ENCODE measurements at places on chromosomes 5 and 9.

- H3K4me3 ChIP-seq = no peak overlapping the region
- H3K4me1 ChIP-seq = peaks cover 16% of the 10 kb centered on the region
- H3K36me3 ChIP-seq = no peaks in the 10 kb centered on the region
- no peaks in the 10 kb centered on the region for H3K27me3 ChIP-seq
- no peak overlapping the region for H3K27ac ChIP-seq
- no peak for DNase-seq
Observed at GRCh38 chr5:53350991-53351770, 129.2 kb upstream of the FST start.

DNA sequence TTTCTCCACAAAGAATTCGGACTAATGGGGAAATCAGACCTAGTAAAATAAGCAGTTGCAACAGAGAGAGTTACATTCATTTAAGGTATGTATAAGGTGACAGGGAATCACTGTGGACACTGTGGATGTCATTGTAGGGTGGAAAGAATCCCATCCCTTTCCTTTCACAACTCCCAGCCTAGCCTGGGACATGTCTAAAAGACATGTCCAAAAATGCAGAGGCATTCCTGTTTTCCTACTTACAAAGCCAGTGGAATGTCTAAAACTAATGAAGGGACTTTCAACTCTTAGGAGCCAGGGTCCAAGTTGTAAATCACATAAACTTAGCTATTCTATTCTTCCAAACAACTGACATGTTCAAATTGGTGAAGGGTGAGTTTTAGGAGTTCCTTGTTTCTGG, 511.0 kb downstream of the PRELID2 start:
- no peaks in the 10 kb centered on the region for H3K36me3 ChIP-seq
- H3K27ac ChIP-seq = no peak overlapping the region
- no peak for DNase-seq
- no peaks in the 10 kb centered on the region for H3K27me3 ChIP-seq
- no peak overlapping the region for H3K4me3 ChIP-seq

- 0 out of 2 replicates have a peak, but pooled peaks cover 2% of the 10 kb centered on the region for H3K4me1 ChIP-seq
- H3K4me3 ChIP-seq = no peak overlapping the region
- H3K27me3 ChIP-seq = no peaks in the 10 kb centered on the region
Observed at GRCh38 chr5:67518227-67518626, 321.6 kb upstream of the CD180 start.

- H3K4me3 ChIP-seq = no peak overlapping the region
- H3K27me3 ChIP-seq = no peaks in the 10 kb centered on the region
- H3K4me1 ChIP-seq = peaks cover 15% of the 10 kb centered on the region
- H3K36me3 ChIP-seq = no peaks in the 10 kb centered on the region
- no peak overlapping the region for H3K27ac ChIP-seq
- no peak for DNase-seq
Observed at GRCh38 chr5:169964246-169964645, 16.0 kb downstream of the INSYN2B start.

DNA sequence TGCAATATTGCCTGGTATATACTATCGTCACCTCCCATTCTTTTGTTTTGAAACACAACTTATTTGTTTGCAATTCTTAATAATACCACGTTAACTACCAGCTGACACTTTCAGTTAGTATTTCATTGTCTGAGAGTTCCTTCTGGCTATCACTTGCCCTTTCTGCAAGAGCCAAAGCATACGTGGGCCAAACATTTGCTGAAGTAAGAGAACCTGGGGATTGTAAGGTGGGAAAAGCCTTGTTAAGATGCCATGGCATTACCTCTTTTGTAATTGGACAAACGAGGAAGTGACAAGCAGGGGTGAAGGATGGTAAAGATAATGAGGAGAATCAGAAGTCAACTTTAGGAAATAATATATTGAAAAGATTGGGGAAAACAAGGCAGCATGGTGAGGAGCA, 47.7 kb downstream of the FYB1 start:
- H3K4me1 ChIP-seq = peaks cover 16% of the 10 kb centered on the region
- H3K4me3 ChIP-seq = no peak overlapping the region
- H3K27ac ChIP-seq = no peak overlapping the region
- no peaks in the 10 kb centered on the region for H3K27me3 ChIP-seq
- H3K36me3 ChIP-seq = peaks cover 2% of the 10 kb centered on the region

DNA sequence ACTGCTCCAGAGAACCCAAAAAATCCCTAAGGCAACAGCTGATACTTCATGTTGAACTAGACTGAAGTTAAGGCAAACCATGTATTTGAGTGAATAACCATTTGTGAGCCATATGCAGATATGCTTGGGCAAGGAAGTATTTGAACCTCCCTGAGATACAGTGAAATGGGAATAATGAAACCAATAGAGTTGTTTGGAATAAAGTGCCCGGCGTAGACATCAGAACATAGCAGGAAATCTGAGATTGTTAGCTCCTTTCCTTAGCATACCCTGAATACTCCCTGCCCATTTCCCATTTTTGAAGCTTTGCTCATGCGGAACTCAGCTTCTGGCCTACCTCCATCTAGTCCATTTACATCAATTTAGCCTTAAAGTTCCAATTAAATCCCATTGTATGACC, 611.9 kb downstream of the EFNA5 start:
- H3K27ac ChIP-seq = no peak overlapping the region
- no peaks in the 10 kb centered on the region for H3K27me3 ChIP-seq
- no peak overlapping the region for H3K4me3 ChIP-seq
- H3K36me3 ChIP-seq = no peaks in the 10 kb centered on the region
- peaks cover 14% of the 10 kb centered on the region for H3K4me1 ChIP-seq
- DNase-seq = no peak

DNA sequence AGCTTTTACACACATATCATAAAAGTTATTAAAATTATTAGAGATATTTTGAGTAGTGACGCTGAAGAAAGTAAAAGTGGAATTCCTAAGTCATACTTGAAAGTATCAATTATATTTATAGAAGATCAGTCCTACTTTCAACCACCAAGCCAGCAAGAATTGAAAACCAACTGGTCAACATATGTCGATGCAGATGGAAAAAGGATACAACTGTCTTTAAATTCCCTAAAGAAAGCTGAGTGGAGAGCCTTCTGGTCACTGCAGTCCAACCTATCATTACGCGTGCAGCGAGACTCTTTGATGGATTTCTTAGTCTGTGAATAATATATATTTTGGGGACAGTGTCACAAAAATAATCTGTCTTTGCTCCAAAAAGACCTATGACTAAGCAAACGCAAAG, 15.3 kb downstream of the MEF2C start:
- DNase-seq = no peak
- H3K27me3 ChIP-seq = no peaks in the 10 kb centered on the region
- no peaks in the 10 kb centered on the region for H3K4me1 ChIP-seq
- H3K27ac ChIP-seq = no peak overlapping the region
- H3K4me3 ChIP-seq = no peak overlapping the region
- H3K36me3 ChIP-seq = no peaks in the 10 kb centered on the region

- no peak for DNase-seq
- H3K4me1 ChIP-seq = peaks cover 21% of the 10 kb centered on the region
- H3K4me3 ChIP-seq = no peak overlapping the region
- no peak overlapping the region for H3K27ac ChIP-seq
- peaks cover 57% of the 10 kb centered on the region for H3K27me3 ChIP-seq
- H3K36me3 ChIP-seq = no peaks in the 10 kb centered on the region
Observed at GRCh38 chr5:144089401-144090021, 80.9 kb downstream of the YIPF5 start.

GRCh38 chr5:171310212-171310818, 1.3 kb downstream of the TLX3 start:
- peaks cover 98% of the 10 kb centered on the region for H3K27me3 ChIP-seq
- peak; percentile 80 for DNase-seq
- no peak overlapping the region for H3K27ac ChIP-seq
- H3K4me3 ChIP-seq = peak overlapping the region; percentile 54

Measured in WTC11 (cell line).